ENCODE measurements at places on chromosomes 2 and 18.

DNA sequence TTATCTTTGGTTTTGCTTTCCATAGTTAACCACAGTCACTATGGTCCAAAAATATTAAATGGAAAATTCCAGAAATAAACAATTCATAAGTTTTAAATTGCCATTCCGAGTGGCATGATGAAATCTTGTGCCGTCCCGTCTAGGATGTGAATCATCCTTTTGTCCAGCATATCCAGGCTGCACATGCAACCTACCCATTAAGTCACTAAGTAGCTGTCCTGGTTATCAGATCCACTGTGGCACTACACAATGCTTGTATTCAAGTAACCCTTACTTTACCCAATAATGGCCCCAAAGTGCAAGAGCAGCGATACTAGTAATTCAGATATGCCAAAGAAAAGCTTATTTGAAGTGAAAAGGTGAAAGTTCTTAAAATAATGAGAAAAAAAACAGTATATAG, 10.7 kb downstream of the USP34 start:
- DNase-seq, result no peak

DNA sequence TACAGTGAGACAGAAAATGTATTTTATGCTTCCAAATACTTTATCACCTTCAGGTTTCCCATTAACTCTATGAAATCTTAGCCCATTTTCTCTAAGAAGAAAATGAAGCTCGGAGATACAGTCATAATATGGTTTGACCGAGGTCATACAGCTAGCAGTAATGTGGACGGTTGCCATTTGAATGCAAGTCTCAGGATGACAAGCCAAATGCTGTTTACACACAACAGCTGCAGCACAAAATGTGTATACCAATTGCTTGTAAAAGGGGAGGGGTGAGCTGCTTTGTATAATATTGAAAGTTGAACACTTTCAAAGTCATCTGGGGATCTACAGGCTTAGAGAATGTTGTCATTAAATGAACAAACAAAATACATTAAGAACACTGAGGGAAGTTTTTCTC, 93.8 kb upstream of the FSIP2 start:
- DNase-seq, result no peak

DNA sequence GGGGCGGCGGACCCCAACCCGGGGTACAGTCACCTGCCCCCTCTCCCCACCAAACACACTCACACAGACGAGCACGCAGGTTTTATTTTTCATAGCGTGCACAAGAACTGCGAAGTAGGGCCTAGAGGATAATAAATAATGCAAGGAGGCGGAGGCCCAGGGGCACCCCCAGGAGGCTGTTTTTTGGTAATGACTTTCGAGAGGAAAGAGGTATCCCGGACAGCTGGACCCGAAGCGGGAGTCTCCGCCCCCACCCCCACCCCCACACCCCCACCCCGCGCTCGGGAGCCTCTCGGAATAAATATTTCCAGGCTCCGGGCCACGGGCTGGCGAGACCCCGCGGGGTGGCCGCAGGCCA, 3.4 kb downstream of the CYP26B1 start:
- DNase-seq, result no peak

DNA sequence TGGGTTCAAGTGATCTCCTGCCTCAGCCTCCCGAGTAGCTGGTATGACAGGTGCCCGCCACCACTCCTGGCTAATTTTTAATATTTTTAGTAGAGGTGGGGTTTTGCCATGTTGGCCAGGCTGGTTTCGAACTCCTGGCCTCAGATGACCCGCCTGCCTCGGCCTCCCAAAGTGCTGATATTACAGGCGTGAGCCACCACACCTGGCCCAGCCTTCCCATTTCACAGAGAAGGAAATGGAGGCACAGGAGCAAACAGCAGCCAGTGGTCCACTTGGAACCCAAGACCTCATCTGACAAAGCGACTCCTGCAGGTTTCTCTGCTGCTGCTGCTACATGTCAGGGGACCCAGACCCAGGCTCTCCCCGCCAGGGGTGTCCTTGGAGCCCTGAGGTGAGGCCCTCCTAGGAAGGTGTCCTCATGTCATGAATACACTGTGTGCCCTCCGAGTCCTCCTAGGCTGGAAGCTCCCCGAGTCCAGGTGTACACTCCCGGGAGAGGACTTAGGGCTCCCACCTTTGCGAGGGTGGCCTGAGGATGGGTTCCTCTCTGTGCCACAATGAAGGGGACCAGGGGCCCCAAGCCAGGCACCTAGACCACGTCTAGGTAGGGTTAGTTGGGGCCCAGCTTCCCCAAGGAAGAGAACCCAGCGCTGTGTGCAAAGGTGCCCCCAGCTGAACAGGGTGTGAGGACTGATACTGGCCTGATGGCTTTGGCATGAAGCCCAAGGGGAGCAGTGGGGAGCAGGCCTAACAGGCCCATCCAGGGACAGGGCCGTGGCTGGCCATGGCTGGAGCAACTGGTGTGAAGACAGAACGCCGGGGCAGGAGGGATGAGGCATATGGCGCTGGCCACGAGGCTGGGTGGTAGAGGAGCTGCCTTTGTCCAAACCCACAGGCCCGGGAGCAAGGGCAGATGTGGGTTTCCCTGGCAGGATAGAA, 56.1 kb downstream of the HS6ST1 start:
- DNase-seq, result no peak

DNA sequence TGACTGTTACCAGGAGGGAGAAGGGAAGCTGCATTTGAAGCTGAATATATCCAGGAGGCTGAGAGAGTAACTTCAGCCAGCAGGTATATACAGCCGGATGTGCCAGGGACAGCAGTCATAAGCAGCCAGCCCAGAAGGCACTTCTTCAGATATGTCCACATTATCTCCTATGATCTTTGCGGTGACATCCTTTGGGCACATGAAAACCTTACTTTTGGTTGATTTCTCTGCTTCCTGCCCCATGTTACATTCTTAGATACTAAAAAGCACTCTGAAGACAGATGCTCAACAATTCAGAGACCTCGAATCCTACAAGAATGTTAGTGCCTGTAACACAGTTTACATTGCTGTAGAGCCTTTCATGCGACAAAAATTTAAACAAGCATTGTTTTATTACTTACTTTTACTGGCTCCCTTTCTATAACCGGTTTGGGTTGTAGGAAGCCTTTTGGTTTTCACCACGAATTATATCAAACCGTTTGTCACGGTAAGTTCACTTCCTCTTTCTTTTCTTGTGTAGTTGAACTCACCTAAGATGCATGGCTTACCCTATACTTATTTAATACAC, 50.3 kb upstream of the TLK1 start:
- DNase-seq, result peak; percentile 13

DNA sequence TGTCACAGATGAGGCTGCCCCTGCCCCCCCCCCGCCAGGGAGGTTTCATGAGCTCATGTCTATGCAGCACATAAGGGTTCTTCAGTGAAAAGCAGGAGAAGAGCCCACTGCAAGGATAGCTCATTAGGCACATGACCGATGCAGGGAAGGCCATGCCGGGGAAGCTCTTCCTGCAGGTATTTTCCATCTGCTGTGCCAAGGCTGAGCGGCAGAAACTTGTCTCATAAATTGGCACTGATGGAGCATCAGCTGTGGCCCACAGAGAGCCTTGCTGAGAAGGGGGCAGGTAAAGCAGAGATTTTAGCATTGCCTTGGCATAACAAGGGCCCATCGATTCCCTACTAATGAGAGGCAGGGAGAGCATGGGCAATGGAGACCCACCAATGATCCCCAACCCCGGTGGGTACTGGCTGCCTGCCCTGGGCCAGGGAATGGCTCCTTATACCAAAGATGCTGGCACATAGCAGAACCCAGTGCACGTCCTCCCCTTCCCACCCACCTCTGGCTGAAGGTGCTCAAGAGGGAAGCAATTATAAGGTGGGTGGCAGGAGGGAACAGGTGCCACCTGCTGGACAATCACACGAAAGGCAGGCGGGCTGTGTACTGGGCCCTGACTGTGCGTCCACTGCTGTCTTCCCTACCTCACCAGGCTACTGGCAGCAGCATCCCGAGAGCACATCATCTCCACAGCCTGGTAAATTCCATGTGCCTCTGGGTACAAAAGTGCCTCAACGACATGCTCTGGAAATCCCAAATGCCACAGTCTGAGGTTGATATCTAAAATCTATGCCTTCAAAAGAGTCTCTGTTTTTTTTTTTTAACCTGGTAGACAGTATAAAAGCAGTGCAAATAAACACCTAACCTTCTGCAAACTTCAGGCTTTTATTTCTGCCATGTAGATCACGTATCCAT, 41.4 kb downstream of the STEAP3 start:
- DNase-seq, result no peak

DNA sequence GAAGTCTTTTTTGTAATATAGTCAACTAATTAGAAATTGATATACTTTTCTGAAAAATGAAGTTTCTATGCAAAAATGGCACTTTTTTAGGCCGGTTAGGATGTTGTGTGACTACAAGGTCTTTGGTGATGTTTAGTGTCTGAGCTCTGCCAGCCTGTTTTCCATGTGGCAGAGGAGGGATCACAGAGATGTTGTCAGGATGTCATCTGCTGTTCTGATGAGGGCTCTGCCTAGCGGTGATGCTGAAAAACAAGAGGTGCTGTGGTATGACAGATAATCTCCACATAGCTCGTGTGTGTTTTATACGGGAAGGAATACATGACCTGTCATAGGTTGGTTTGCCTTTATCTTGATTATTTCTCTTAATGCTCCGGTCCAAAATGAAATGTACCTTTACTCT, 12.0 kb upstream of the IAH1 start:
- no peak for DNase-seq

- no peak for DNase-seq
These were observed 90.8 kb downstream of the ARL4C start for GRCh38 chr2:234406085-234406484.

GRCh38 chr18:48751727-48752468, 198.9 kb downstream of the SMAD7 start:
- no peak for DNase-seq
